Endothelial cell (in vitro differentiated cells): ENCODE measurements at places on chromosomes 5 and 9.

- no peak for DNase-seq
These were observed 148.0 kb upstream of the GRIA1 start for GRCh38 chr5:153342487-153342886.

DNA sequence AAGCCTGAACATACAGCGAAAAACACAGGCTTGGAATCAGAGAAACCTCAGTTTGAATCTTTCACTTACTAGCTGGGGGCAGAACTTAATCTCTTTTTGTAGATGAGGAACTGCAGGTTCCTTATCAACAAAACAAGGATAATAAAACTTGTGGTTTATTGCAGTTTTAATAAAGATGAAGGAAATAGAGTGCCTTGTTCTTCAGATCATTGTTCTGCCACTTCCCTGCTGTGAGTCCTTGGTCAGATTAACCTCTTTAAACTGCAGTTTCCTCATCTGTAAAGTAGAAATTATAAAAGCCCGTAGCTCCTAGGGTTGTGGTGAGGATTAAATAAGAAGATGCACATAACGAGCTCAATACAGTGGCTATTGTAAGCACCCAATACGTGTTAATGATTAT, 57.4 kb downstream of the FEM1C start:
- DNase-seq = no peak

GRCh38 chr9:98306384-98307145, 51.1 kb upstream of the TBC1D2 start:
- no peak for DNase-seq

DNA sequence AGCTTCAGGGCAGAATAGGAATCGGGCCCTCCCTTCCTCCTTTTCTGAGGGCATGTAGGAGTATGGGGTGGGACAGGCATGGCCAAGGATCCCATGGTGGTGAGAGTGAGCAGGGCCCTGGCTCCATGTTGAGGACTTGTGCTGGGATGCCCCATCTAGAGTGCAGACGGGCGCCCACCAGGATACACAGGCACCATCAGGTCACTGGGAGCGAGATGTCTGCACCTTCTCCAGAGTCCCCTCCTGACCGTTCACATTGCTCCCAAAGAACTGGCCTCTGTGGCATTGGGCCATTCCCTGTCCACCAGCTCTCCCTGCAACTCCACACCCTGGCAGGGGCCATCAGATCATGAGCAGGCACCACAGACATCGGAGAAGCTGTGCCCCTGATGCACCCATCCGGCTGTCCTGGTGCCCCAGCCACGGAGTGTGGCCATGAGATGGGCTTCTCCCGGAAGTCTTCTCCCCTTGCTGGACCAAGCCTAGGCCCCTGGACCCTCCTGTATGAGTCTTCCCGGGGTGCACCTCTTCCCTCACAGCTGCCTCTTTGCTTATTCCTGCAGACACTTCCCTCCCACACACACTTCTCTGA, 195.0 kb downstream of the IRX2 start:
- no peak for DNase-seq

- no peak for DNase-seq
These were observed 140.9 kb downstream of the NR3C1 start for GRCh38 chr5:143262393-143263174.

- DNase-seq = no peak
These were observed 57.8 kb upstream of the RAI14 start for GRCh38 chr5:34598177-34598794.

GRCh38 chr5:81005708-81006107, 45.5 kb downstream of the RASGRF2 start:
- DNase-seq = no peak

GRCh38 chr9:133632806-133633680, 3.1 kb upstream of the DBH start:
- no peak for DNase-seq

- DNase-seq = no peak
These were observed 4.3 kb upstream of the SURF6 start for GRCh38 chr9:133340256-133340655.

- no peak for DNase-seq
These were observed 260.2 kb downstream of the ARHGAP26 start for GRCh38 chr5:143030349-143030748.

- no peak for DNase-seq
These were observed 538.5 kb upstream of the DMAC1 start for GRCh38 chr9:8337834-8338766.

GRCh38 chr5:71864730-71865601, 145.9 kb downstream of the CARTPT start:
- DNase-seq = no peak

DNA sequence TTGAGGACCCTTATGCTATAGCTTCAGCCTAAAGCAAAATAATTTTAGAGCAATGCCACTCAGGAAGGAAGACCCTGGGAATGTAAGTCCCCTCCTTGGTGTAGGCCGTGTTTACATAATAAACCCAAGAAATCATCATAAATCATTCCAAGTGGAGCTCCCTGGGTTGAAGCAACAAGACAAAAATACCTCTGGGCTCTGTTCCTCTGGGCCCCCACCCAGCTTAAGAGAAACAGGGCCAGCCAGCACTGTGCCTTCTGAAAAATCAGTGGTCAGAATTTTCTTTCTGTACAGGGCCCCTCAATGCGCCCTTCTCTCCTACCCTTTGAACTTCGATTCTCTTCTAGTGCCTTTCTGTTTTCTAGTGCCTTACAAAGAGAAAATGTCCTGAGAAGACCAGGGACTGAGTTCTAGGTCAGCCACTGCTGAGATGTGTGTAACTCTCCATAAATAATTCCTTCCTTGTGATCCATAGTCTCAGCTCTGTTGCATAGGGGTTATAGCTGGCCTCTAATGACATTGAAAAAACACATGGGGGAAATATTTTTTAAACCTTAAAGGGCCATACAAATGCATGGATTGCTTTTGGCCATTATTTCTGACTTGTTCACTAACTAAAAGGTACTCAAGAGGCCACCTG, 101.0 kb downstream of the ADRB2 start:
- DNase-seq = no peak

GRCh38 chr5:111268300-111268699, 44.1 kb downstream of the CAMK4 start:
- DNase-seq = no peak

- DNase-seq = no peak
These were observed 182.0 kb upstream of the MPDZ start for GRCh38 chr9:13461414-13461991.

DNA sequence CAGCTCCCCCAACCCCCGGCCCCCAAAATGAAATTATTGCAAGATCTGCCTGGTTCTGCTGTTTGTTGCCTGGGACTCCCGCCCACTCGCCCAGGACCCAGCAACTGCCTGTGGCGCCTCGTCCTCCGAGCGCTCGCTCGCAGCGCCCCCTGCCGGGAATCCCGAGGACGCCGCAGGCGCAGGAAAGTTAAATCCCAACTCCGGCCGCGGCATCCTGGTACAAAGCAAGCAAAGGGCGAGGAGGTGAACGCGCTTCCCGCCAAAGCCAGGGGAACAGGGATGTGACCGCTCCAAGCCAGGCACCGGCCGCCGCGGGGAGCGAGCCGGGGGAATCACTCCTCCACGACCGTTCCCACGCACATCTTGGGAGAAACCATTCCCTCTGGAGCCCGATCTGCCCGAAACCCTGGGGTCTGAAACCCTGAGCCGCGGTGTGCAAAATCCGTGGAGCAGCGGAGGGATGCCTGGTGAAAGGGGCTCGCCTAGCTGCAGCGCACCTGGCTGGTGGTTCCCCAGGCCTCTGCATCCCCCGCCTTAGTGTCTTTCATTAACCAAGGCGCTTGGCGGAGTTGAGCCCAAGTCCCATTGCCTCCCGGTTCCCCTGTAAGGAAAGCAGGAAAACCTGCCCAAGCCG, 1.3 kb downstream of the SEMA5A start:
- peak; percentile 95 for DNase-seq

GRCh38 chr9:93231121-93231694, 47.3 kb downstream of the WNK2 start:
- DNase-seq = no peak

DNA sequence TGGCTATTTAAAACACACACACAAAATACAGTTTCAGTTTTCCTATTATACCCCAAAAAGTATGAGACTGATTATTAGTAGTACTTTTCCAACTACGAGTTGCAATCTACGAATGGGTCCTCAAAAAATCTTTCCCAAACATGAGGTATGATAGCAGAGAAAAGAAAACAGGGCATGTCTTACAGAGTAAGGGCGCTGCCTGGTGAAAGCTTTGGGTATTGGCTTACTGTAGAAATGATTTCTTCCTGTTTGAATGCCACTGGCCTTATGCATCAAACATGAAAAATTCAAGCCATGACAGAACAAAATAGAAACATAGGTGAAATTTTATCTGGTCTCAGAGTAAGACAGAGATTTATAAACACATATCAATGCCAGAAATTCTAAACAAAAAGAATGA, 448.0 kb downstream of the SPOCK1 start:
- no peak for DNase-seq

DNA sequence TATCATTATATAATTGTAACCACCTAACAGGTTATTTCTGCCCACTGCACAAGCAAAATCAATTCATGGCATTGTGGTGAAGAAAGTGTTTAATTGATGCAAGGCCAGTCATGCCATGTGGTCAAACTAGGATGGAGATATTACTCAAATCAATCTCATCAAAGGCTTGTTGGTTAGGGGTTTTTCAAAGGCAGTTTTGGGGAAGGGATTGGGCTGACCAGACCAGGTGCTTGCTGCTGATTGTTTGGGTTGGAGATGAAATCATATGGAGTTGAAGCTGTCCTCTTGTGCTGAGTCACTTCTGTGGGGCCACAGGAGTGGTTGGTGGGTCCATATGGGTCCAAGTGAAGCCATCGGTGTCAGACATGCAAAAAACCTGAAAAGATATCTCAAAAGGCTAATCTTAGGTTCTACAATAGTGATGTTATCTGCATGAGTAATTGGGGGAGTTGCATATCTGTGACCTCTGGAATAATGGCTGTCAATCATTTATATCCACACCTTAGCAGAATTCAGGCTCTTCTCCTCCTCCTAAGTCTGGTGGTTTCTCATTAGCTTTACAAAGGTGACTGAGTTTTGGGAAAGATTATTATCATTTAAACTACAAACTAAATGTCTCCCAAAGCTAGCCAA, 44.9 kb downstream of the HMGCS1 start:
- no peak for DNase-seq

- no peak for DNase-seq
These were observed 14.9 kb upstream of the SLC22A5 start for GRCh38 chr5:132354381-132355139.

DNA sequence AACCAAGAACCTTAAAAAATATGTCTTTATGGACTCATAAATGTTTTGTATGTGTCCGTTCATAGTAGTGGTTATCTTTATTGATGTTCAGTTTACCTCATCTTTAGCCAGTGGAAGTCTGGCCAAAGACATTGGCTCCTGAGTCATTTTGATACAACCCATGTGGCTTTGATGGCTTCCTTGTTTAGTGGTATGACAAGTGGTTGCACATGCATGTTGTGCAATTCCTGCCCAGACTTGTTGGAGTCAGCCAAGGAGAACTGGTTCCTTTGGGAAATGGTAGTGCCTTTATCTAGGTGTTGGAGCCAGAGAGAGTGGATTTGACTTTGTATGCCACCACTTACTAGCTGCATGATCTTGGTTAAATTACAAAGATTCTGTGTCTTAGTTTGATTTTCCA, 94.3 kb downstream of the RPS23 start:
- DNase-seq = no peak

DNA sequence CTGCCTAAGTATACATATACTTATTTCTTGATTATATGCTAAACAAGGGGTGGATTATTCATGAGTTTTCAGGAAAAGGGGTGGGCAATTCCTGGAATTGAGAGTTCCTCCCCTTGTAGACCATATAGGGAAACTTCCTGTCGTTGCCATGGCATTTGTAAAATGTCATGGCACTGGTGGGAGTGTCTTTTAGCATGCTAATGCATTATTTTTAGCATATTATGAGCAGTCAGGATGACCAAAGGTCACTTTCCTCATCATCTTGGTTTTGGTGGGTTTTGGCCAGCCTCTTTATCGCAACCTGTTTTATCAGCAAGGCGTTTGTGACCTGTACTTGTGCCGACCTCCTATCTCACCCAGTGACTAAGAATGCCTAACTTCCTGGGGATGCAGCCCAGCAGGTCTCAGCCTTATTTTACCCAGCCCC, 80.9 kb downstream of the ALDH7A1 start:
- no peak for DNase-seq

DNA sequence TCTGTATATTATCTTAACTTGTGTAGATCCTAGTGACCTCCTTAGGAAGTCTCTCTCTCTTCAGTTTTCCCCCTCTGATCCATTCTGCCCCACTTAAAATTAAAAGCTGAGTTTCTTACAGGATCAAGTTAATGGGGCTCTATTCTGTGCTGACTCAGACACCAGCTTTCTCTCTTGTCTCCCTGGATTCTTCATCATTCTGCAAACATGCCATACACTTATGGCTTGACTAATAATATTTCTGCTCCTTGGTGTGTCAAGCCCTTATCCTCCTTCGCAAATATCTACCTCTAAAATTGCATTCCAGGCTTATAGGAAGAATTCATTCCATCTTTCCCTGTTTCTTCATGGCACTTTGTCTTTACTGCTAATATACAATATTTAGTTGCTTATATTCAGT, 18.1 kb downstream of the LRRC70 start:
- no peak for DNase-seq

- no peak for DNase-seq
These were observed 43.3 kb downstream of the PRELID2 start for GRCh38 chr5:145791866-145792265.

DNA sequence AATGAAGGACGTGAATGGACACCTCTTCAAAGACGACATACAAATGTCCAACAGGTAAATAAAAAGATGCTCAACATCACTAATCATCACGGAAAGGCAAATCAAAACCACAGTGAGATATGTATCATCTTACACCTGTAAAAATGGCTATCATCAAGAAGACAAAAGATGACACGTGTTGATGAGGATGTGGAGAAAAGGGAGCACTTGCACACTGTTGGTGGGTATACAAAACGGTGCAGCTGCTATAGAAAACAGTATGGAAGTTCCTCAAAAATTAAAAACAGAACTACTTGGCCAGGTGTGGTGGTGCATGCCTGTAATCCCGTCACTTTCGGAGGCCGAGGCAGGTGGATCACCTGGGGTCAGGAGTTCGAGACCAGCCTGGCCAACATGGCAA, 47.9 kb downstream of the STK10 start:
- DNase-seq = no peak

GRCh38 chr9:10604927-10605326, 7.9 kb downstream of the PTPRD start:
- no peak for DNase-seq

- DNase-seq = no peak
These were observed 79.8 kb upstream of the MAMDC2 start for GRCh38 chr9:69963803-69964202.

- DNase-seq = no peak
These were observed 614.5 kb downstream of the MAT2B start for GRCh38 chr5:164119806-164120447.

DNA sequence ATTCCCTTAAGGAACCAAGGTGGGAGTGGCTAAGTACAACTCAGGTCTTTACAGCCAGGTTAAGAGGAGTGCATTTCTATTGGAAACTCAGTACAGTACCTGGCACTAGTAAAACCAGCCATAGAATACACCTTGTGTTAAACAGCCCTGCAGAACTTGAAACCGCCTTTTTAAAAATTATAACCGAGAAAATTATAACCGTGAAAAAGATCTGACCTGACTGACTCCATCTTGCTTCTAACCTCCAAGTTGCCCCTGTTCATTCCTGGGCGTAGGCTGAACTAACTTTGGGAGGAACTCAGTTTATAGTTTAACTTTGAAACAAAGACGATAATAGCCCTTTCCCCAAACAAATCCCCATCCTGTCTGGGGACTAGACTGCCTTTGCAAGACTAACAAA, 132.3 kb downstream of the SUSD1 start:
- DNase-seq = no peak

- no peak for DNase-seq
These were observed 159.5 kb upstream of the GRAMD2B start for GRCh38 chr5:126263591-126264184.
